Activated naive CD8-positive, alpha-beta T cell treated with anti-CD3 and anti-CD28 coated beads for 36 hours (primary cell): ENCODE measurements at places on chromosomes 1 and 21. TPM values are rescaled to one million over a fixed set of nuclear protein-coding genes. Genes with fewer than 3 reads are reported as not detected.

AMY1A gene
- total RNA-seq, result not detected

ERRFI1 gene
- 1.4 TPM for total RNA-seq

DNA sequence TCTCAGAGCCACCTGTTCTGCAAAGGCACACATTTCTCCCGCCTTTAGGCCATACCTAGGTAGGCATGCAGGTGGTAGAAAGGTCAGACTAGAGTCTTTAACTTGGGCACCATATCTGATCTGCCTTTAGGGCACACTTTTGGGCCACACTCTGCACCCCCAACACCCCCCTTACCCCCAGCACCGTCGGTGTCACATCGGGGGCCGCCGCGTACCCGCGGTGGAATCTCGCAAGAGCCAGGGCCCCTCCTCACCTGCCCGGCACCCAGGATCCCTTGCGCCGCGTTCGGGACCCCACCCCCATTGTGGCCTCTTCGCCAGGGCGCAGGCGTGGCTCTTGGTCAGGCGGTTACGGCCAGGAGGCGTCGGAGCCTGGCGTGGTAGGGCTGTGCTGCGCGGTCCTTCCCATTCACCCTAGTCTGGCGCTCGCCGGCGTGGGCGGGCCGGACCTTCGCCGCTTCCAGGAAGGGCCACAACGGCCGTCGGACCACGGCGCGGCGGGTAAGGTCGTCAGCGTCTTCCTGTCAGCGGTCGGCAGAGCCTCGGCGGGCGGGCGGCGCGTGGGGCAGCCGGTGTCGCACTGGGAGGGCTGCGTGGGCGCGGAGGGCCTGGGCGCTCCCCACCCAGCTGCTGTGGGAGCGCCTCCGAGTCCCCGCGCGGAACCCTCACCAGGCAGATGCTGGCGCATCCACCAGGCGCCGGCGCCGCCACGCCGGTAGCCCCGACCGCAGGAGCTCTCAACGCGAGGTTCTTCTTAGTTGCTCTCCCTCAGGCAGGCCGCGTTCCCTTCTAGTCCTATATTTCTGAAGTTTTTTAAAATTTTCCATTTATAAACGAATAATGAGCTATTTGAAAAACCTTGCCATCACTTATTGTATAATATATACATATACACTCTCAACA is at the start of gene DNAH14:
Gene DNAH14 (plus strand): TSS at position 341 of the 903 bp plus-strand sequence. CDS start 23,028 bp downstream, outside the sequence.
- no peaks in the 10 kb centered on the region for H3K4me1 ChIP-seq
- H3K27me3 ChIP-seq, result peaks cover 50% of the 10 kb centered on the region
- H3K36me3 ChIP-seq, result peaks cover 7% of the 10 kb centered on the region

GRCh38 chr21:39633770-39634181 is 21.0 kb downstream of the B3GALT5 start:
- DNase-seq, result no peak
- no peak overlapping the region for H3K27ac ChIP-seq
- H3K4me3 ChIP-seq, result no peak overlapping the region
- peaks cover 25% of the 10 kb centered on the region for H3K27me3 ChIP-seq
- H3K36me3 ChIP-seq, result no peaks in the 10 kb centered on the region

ZNF124 gene
- total RNA-seq, result 21.5 TPM

GRCh38 chr1:179774000-179774399 is 30.9 kb downstream of the FAM163A start:
- no peaks in the 10 kb centered on the region for H3K4me1 ChIP-seq
- no peaks in the 10 kb centered on the region for H3K27me3 ChIP-seq
- H3K27ac ChIP-seq, result no peak overlapping the region
- DNase-seq, result no peak

- no peak overlapping the region for H3K4me3 ChIP-seq
- peak overlapping the region; percentile 8 for H3K27ac ChIP-seq
- DNase-seq, result no peak
Measured at GRCh38 chr1:109794319-109795132, 30.8 kb upstream of the EPS8L3 start.

RGL1 gene
- 1.6 TPM for total RNA-seq

TNFRSF8 gene
- total RNA-seq, result 1.9 TPM

GRCh38 chr1:16184557-16185303 is 27.7 kb downstream of the ARHGEF19 start:
- no peaks in the 10 kb centered on the region for H3K4me1 ChIP-seq
- no peaks in the 10 kb centered on the region for H3K36me3 ChIP-seq
- H3K4me3 ChIP-seq, result no peak overlapping the region
- no peak overlapping the region for H3K27ac ChIP-seq
- peaks cover 15% of the 10 kb centered on the region for H3K27me3 ChIP-seq
- no peak for DNase-seq

ADGRL4 gene
- not detected for total RNA-seq

PLA2G2C gene
- not detected for total RNA-seq

GRCh38 chr1:119483441-119484200 is 23.4 kb upstream of the HSD3B1 start:
- DNase-seq, result no peak
- no peaks in the 10 kb centered on the region for H3K27me3 ChIP-seq
- H3K4me3 ChIP-seq, result no peak overlapping the region
- no peaks in the 10 kb centered on the region for H3K36me3 ChIP-seq

GRCh38 chr21:8990326-8991087 is 1530.9 kb upstream of the TPTE start:
- no peak for DNase-seq
- no peaks in the 10 kb centered on the region for H3K4me1 ChIP-seq
- H3K36me3 ChIP-seq, result no peaks in the 10 kb centered on the region

GPR37L1 gene
- not detected for total RNA-seq
